Bone marrow (tissue), 2 donors: ENCODE measurements at places on chromosomes 1 and 21.

- DNase-seq: no peak
Observed at GRCh38 chr1:153242160-153242559, 17.3 kb upstream of the LORICRIN start.

- no peak for DNase-seq
Observed at GRCh38 chr1:5391725-5392124, 600.5 kb downstream of the NPHP4 start.

DNA sequence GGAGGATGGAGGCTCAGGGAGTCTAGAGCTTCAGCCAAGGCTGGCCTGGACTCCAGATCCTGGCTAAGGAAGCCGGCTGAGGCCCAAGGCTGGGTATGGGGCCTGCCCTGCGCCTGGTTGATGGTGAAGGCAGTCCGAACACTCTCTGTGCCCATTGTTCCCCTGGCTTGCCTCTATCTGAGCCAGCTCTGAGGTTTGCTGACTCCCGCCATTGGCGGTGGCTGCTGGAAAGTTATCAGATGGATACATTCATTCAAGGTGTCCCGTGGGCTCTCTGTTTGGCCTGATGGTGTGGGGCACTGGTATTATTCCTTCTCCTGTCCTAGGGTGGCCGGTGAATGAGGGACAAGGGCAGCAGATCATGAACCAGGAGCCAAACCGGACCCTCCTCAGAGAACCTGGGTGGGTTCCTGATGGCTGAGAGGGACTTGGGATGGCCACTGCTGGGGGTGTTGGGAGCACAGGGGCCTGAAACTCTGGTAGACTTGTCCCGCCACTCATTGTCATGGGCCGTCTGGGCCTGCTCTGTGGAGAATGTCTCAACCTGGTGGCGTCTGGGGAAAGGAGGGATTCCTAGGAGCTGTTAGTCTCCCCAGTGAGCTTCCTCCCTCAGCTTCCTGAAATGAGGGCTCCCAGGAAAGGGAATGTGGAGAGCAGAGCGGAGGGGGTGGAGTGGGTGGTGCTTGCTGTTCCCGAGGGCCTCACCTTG lies 22.2 kb downstream of the SLC26A9 start:
- DNase-seq: no peak

- no peak for DNase-seq
Observed at GRCh38 chr1:86788300-86789206, 84.2 kb downstream of the SH3GLB1 start.

DNA sequence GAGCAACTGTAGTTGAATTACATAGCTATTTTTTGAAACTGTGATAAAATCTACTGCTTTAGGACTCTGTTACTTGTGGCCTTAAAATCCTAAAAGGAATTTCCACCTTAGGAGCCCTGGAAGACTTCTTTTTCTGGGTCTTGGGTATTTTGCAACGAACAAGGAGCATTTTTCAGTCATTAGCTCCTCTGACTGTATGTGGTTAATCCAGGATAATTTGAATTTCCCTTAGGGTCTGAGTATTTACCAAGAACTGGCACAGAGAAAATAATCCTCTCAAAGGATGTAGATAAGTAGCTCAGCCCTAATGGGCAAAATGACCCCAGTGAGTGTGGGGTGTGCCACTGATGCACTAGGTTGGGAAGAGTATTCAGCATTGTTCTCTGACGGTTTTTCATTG lies 170.4 kb downstream of the VAV3 start:
- DNase-seq: no peak

DNA sequence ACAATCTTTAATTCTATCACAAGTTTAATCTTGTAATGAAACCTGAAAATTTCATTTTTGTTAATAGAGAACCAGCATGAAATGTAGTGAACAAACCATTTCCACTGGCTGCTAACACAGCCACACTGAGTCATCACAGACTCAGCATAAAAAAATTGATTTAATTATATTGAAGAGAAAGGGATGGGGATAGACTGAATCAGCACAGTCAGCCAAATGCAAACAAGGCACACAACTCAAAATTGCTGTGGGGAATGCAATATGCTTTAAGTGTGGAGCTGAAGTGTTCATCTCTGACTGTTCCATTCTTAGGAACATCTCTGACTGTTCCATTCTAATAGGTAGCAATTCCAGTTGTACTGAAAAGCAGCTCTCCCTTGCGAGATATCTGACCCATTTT lies 299.8 kb downstream of the MRPL39 start:
- no peak for DNase-seq

- no peak for DNase-seq
Observed at GRCh38 chr1:111127923-111128643, 11.8 kb downstream of the DRAM2 start.

DNA sequence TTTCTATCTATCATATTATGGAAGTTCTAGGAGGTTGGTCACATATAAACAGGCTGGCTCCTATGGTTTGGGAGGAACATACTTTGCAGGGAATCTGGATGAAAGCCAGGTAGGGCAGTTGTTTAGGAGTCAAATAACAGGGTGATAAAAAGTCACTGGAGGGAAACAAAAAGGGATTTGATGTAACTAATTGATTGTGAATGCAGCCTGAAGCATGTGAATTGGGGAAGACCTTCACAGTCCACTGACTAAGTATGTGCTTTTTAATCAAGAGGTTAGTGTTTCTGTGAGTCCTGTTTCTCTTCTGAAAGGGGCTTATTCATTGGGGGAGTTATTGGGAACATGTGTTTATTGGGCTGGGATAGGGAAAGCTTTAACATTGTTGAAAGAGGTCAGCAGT lies 41.3 kb downstream of the HMCN1 start:
- no peak for DNase-seq

- DNase-seq: no peak
Observed at GRCh38 chr1:2271211-2271721, 43.1 kb downstream of the SKI start.
